Activated CD4-positive, alpha-beta memory T cell treated with anti-CD3 and anti-CD28 coated beads for 36 hours (primary cell): ENCODE measurements at places on chromosomes 1 and 21. TPM values are rescaled to one million over a fixed set of nuclear protein-coding genes. Genes with fewer than 3 reads are reported as not detected.

HHAT gene
- total RNA-seq = 1.6 TPM

UMODL1 gene
- total RNA-seq = not detected

GJA5 gene
- not detected for total RNA-seq

GCSAML gene
- not detected for total RNA-seq

CD84 gene
- 20.2 TPM for total RNA-seq

RAB42 gene
- not detected for total RNA-seq

SIK1 gene
- 5.8 TPM for total RNA-seq

SPATA21 gene
- total RNA-seq = not detected

OPTC gene
- total RNA-seq = not detected

FAM72D gene
- 20.1 TPM for total RNA-seq

HAO2 gene
- not detected for total RNA-seq

GUCA2B gene
- total RNA-seq = not detected

REN gene
- not detected for total RNA-seq

KCNK1 gene
- total RNA-seq = 5.0 TPM

TLCD4 gene
- total RNA-seq = 0.21 TPM

RBM11 gene
- 1.5 TPM for total RNA-seq

SGIP1 gene
- 0.05 TPM for total RNA-seq

GJB3 gene
- not detected for total RNA-seq

CLCA4 gene
- total RNA-seq = not detected

APOBEC4 gene
- total RNA-seq = not detected

ADORA3 gene
- total RNA-seq = not detected

MROH9 gene
- not detected for total RNA-seq

KISS1 gene
- not detected for total RNA-seq

ADGRL2 gene
- not detected for total RNA-seq

TDRD5 gene
- total RNA-seq = not detected

FMO3 gene
- not detected for total RNA-seq

RGS18 gene
- 0.19 TPM for total RNA-seq

OR2T33 gene
- total RNA-seq = not detected

SIM2 gene
- total RNA-seq = 2.2 TPM

BARHL2 gene
- total RNA-seq = not detected

LRRC3 gene
- 2.8 TPM for total RNA-seq

SELL gene
- total RNA-seq = 103 TPM
